ENCODE measurements at places on chromosomes 7 and 10. TPM values are rescaled to one million over a fixed set of nuclear protein-coding genes. Genes with fewer than 3 reads are reported as not detected.

The ODAD2 gene
- 1.3 TPM for total RNA-seq

The MSANTD7 gene
- total RNA-seq, result 20.7 TPM

The HECW1 gene
- 107 TPM for total RNA-seq

The SPDYE2B gene
- not detected for total RNA-seq

The CTAGE4 gene
- total RNA-seq, result 1.6 TPM

The SFRP4 gene
- 1.6 TPM for total RNA-seq

The CPN1 gene
- not detected for total RNA-seq

The FAM131B gene
- total RNA-seq, result 99.5 TPM

The CRHR2 gene
- total RNA-seq, result 2.8 TPM

The NKX1-2 gene
- not detected for total RNA-seq

The AGAP6 gene
- 11.0 TPM for total RNA-seq

The HOXA10 gene
- not detected for total RNA-seq

The RBM20 gene
- 2.5 TPM for total RNA-seq

The HOXA1 gene
- total RNA-seq, result not detected

The KIF11 gene
- 8.5 TPM for total RNA-seq

The RPP38 gene
- 7.5 TPM for total RNA-seq

The TAS2R41 gene
- total RNA-seq, result not detected

The NUTM2B gene
- total RNA-seq, result 2.8 TPM

The KLF14 gene
- not detected for total RNA-seq

The SYNPO2L gene
- total RNA-seq, result not detected

The CYP3A7 gene
- 0.31 TPM for total RNA-seq

The PARD3 gene
- 27.5 TPM for total RNA-seq

The HDAC9 gene
- 195 TPM for total RNA-seq

The C7orf33 gene
- not detected for total RNA-seq

The MBL2 gene
- not detected for total RNA-seq

The PLA2G12B gene
- not detected for total RNA-seq

The IDI2 gene
- total RNA-seq, result not detected

The MMP21 gene
- total RNA-seq, result 0.31 TPM

The POU6F2 gene
- 7.5 TPM for total RNA-seq

The ZNF365 gene
- total RNA-seq, result 31.9 TPM

The TFR2 gene
- total RNA-seq, result 6.6 TPM

The ACBD7 gene
- total RNA-seq, result 8.1 TPM

The ZNF12 gene
- total RNA-seq, result 31.6 TPM

The DNAH11 gene
- 3.8 TPM for total RNA-seq
